ENCODE measurements at places on chromosomes 3 and 15. TPM values are rescaled to one million over a fixed set of nuclear protein-coding genes. Genes with fewer than 3 reads are reported as not detected.

The DAZL gene
- not detected for total RNA-seq

The FBXW12 gene
- 0.15 TPM for total RNA-seq

The SLTM gene
- total RNA-seq: 47.1 TPM

The ARL13B gene
- 7.0 TPM for total RNA-seq

The ZPLD1 gene
- not detected for total RNA-seq

The GP5 gene
- 0.17 TPM for total RNA-seq

The CYP8B1 gene
- total RNA-seq: not detected

The MCF2L2 gene
- not detected for total RNA-seq

The FANCD2OS gene
- total RNA-seq: not detected

The AGBL1 gene
- total RNA-seq: not detected

The GLCE gene
- 24.3 TPM for total RNA-seq

The IGDCC3 gene
- total RNA-seq: not detected

The CHRNA7 gene
- total RNA-seq: not detected

The MST1 gene
- 10.4 TPM for total RNA-seq

The IP6K2 gene
- total RNA-seq: 49.0 TPM

The TRIM59 gene
- total RNA-seq: 46.5 TPM

The KLF15 gene
- 4.1 TPM for total RNA-seq

The SLC22A13 gene
- 1.2 TPM for total RNA-seq

The GOLGA8M gene
- total RNA-seq: 1.2 TPM

The ABI3BP gene
- total RNA-seq: 21.2 TPM

The NEK10 gene
- total RNA-seq: 38.5 TPM

The RBP2 gene
- not detected for total RNA-seq

The SCG5 gene
- 15.3 TPM for total RNA-seq

The BSN gene
- 0.17 TPM for total RNA-seq

The NOX5 gene
- total RNA-seq: 0.83 TPM

The ACSBG1 gene
- under 0.01 TPM for total RNA-seq

The VWA5B2 gene
- total RNA-seq: not detected

The PLSCR5 gene
- not detected for total RNA-seq

The CD96 gene
- total RNA-seq: not detected

The GP9 gene
- not detected for total RNA-seq

The PARP15 gene
- 0.87 TPM for total RNA-seq
